ENCODE measurements at places on chromosomes 16 and 17.

DNA sequence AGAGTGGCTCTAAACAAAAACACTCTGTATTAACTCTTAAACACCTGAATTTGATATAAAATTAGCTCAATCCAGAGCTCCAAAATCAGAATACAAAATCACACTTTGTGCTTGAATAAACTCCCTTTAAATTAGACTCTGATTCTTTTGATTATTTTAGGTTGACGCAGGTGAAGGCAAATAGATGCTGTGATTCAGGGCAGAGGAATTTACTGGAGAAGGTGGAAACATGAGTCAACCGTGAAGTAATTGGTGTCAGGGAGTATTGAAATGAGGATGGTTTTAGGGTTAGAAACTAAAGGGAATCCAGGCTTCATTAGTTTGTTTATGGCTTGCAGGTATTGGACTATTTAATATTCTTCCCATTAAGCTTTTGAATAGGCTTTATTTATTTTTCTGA is 37.1 kb upstream of the TEKT1 start:
- DNase-seq = no peak

DNA sequence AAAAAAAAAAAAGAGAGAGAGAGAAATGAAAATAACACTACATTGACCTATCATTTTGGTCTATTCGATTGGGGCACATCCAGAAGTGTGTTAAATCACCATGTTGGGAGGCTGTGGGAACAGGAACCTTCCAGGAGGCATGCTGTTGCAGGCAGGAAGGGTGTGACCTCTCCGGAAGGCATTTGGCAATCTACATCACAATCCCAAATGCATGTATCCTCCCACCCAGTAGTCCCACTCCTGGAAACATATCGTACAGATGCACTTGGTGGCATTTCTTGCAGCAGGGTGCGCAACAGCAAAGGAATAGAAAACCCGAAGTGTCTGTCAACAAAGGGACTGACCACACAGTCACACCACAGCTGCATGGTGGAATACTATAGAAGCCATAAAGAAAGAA is 7.9 kb downstream of the PLLP start:
- DNase-seq = no peak

GRCh38 chr16:89506113-89506504 is 2.1 kb upstream of the SPG7 start:
- no peak for DNase-seq

DNA sequence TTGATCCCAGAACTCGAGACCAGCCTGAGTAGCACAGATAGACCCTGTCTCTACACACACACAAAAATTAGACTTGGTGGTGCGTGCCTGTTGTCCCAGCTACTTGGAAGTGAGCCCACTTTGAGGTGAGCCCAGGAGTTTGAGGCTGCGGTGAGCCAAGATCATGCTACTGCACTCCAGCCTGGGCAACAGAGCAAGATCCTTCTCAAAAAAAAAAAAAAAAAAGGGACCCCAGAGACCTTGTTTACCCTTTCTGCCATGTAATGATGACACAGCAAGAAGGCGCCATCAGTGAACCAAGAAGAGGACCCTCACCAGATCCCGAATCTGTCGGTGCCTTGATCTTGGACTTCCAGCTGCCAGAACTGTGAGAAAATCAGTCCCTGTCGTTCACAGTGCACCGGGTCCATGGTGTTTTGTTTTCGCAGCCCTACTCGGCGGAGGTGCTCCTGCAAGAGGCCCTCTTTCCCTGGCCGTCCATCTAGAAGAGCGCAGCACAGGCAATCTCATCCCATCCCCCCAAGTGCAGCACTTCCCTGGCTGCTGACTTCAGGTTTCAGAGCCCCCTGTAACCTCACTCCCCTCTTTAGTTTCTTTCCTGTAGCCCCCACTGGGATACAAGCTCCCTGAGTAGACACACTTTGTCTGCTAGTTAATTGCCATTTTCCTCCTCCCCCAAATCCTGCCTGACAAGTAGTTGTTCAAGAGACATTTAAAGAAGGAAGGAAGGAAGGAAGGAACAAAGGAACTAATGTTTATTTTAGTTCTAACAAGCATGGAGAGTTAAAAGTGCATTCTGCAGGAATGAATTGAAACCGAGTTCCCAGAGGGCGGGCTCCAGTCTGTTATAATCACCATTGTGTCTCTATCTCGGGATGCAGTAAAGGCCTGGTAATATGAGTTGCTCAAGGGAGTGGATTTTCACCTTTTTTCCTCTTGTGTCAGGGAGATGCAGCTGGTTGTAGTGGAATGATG is 115.3 kb downstream of the SNX29 start:
- DNase-seq = no peak

- DNase-seq = no peak
These were observed 2.2 kb downstream of the DPEP1 start for GRCh38 chr16:89615596-89616090.

DNA sequence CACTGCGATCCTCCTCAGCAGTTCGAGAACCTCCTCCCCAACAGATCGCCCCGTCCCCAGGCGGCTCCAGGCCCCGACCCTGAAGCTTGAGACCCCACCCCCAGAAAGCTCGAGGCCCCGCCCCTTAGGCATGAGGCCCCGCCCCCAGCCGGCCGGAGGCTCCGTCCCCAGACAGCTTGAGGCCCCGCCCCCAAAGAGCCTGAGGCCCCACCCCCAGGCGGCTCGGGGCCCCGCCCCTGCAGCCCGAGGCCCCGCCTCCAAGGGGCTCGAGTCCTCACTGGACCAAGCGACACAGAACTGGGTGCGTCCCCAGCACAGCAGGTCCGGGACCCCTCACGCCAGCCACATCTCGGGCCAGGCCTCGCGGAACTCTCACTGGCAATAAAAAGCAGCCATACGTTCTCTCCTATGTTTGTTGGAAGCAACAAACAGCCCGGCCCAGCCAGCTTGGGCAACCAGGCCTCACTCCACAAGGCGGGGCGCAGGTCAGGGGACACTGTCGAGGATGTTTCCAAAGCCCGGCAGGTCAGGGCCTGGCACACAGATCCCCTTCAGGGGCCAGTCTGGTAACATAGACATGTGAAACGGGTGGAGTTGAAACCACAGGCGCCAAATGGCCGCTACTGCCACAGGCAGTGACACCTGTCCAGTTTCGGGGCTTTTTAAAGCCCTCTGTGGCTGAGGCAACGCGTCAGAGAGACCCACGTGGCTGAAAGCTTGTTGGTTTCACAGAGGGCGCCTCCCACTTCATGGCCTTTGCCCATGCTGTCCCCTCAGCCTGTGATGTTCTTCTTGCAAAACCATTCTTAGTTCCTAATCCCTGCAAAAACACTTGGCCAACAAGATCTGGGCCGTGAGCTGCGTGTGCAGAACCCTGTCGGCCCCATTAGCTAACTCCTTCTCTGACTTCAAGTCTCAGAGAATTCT is 224.2 kb downstream of the PARN start:
- DNase-seq = no peak

GRCh38 chr17:57337390-57337789 is 81.1 kb downstream of the MSI2 start:
- no peak for DNase-seq

- no peak for DNase-seq
These were observed 213.1 kb upstream of the DYNLRB2 start for GRCh38 chr16:80327740-80328139.

GRCh38 chr16:4330277-4330874 is 14.5 kb downstream of the GLIS2 start:
- DNase-seq = no peak

- no peak for DNase-seq
These were observed 14.2 kb upstream of the LASP1NB start for GRCh38 chr17:38911081-38911730.

DNA sequence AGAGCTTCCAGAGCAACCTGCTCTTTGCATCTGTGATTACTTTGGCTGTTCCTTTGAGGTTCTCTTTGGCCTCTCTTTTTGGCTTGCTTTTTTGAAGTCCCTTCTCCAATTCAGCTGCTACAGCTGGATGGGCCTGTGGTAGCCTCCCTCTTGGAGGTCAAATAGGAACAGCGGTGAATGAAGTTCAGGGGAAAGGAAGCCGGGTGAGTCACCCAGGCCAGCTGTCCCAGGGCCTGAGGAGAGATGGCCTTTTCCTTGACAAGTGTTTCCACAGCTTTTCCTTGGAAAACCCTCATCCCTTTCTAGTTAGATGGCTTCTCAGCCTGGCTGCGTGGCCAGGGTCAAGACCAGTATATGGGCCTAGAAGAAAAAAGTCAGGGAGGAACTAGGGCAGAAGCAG is 103.1 kb downstream of the STX8 start:
- no peak for DNase-seq

GRCh38 chr16:885391-885790 is 84.9 kb upstream of the GNG13 start:
- DNase-seq = no peak

- DNase-seq = no peak
These were observed 96.4 kb downstream of the MSI2 start for GRCh38 chr17:57352665-57353175.

DNA sequence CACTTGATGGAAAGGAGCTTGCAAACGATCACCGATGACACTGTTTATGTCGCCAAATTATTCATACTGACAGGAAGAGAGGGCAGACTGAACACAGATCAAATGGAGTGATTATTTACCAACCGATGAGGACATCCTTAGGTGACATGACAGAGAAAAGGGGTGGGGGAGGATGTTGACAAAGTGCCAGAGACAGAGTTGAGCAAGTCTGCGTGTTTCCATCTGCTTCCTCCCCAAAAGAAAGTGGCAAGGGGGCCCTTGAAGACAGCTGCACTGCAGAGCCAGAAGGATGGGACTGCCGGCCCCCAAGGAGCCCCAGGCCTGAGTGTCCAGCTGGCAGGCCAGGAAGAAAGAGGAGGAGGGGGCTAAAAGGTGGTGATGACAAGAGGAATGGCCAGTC is 191.0 kb upstream of the RPL38 start:
- DNase-seq = no peak

GRCh38 chr16:68009157-68009735 is 6.5 kb downstream of the DPEP2NB start:
- no peak for DNase-seq

- DNase-seq = no peak
These were observed 2.9 kb upstream of the FLCN start for GRCh38 chr17:17239832-17240231.

GRCh38 chr16:74232806-74233465 is 63.7 kb upstream of the PSMD7 start:
- no peak for DNase-seq

DNA sequence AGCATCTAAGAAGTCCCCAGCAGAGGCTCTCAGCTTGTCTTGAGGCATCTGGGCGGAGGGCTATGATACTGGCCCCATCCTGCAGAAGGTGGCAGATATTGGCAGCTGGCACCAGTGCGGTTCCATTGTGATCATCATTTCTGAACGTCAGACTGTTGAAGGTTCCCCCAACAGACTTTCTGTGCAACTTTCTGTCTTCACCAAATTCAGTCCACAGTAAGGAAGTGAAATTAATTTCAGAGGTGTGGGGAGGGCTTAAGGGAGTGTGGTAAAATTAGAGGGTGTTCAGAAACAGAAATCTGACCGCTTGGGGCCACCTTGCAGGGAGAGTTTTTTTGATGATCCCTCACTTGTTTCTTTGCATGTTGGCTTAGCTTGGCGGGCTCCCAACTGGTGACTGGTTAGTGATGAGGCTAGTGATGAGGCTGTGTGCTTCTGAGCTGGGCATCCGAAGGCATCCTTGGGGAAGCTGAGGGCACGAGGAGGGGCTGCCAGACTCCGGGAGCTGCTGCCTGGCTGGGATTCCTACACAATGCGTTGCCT is at the start of gene CIITA:
Gene CIITA (plus strand): TSS at position 404 of the 543 bp plus-strand sequence. CDS start 129 bp downstream, at position 533.
- no peak for DNase-seq

DNA sequence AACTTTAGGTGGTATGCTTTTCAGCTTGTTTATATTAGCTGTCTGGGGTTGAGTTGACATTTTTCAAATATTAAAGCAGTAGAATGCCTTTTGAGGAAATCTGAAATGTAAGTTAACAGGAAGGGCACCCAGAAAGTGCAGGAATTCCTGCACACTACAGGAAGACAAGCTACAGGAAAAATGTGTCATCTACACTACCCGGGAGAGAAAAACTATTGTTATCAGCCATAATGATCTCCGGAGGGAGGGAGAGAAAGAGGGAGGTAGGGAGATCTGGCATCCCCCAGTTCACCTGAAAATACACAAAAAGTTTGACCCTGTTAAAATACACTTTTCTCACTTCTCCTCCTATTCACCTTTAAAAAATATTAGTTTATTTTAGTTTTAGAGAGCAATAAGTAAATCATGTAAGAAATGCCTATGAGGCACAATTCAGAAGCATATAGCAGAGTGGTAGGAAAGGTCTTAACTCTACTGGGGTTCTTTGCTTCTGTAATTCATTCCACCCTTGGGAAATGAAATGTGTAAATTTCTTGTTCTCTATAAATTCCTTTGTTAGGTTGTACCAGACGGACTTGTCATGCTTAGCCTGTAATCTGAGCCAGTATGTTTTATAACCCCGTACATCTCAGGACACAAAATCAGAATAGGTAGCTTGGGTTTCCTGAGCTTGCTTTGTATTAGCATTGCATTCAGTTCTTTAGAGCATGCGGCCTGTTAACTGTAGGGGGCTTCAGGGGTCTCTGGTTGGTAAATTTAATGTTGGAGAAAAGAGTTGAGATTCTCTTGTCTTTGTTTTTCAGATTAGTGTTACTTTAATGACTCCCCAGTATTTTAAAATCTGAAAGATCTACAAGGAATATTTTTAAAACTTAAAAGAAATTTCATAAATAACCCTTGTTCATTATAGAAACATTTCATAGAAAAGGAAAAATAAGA is 3.3 kb downstream of the MAP2K6 start:
- DNase-seq = no peak

- no peak for DNase-seq
These were observed 41.5 kb upstream of the MED9 start for GRCh38 chr17:17435323-17435722.

DNA sequence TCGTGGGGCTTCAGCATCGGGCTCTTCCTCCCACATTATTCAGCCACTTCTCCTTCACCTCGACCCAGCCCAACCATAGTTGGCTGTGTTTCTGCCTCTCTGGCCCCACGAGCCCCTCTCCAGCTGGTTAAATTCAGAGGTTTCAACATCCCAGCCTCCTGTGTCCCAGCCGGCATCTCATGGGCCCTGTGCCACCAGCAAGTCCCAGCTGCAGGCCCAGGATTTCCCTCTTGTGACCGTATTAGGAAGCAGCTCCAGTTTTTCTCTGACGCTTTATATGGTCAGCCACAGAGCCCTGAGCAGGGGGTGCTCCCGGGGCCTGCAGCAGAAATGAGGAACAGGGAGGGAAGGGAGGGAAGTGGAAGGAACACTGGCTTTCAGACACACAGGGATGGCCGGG is 27.4 kb downstream of the MYH11 start:
- no peak for DNase-seq
